Tibial nerve (tissue), 4 donors: ENCODE measurements at places on chromosomes 4 and X. TPM values are rescaled to one million over a fixed set of nuclear protein-coding genes. Genes with fewer than 3 reads are reported as not detected.

- peaks cover 8% of the 10 kb centered on the region for H3K27me3 ChIP-seq
- DNase-seq = no peak
- H3K4me1 ChIP-seq = no peaks in the 10 kb centered on the region
- H3K4me3 ChIP-seq = no peak overlapping the region
- no peak overlapping the region for H3K27ac ChIP-seq
Measured at GRCh38 chr4:73875401-73875800, 6.2 kb downstream of the CXCL1 start.

Gene CYSLTR1
- total RNA-seq = 5.3 TPM

GRCh38 chrX:42229533-42229932, 306.2 kb upstream of the CASK start:
- H3K27me3 ChIP-seq = no peaks in the 10 kb centered on the region
- no peak for DNase-seq
- H3K27ac ChIP-seq = no peak overlapping the region

DNA sequence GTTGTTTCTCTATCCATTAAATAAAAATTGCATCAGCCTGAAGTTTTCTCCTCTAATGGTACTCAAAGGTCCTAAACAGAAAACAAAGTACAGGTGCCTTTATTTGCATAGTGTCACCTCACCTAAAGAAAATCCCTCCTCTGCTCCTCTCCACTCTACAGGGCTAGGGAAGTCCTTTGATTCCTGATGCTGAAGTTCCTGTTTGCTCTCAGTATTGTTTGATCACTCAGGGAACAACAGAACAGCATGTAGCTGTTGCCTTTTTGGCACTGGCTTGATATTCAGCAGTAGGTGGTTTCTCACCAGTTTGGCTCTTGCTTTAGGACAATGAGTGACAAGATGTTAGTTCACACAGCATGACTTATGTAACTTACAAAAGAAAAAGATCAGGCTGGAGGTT, 156.2 kb upstream of the SLC7A11 start:
- no peaks in the 10 kb centered on the region for H3K36me3 ChIP-seq
- H3K4me1 ChIP-seq = no peaks in the 10 kb centered on the region
- no peaks in the 10 kb centered on the region for H3K27me3 ChIP-seq

Gene C1QTNF7
- 5.7 TPM for total RNA-seq

GRCh38 chr4:121176082-121176934, 12.2 kb upstream of the TNIP3 start:
- DNase-seq = no peak
- H3K27ac ChIP-seq = no peak overlapping the region
- no peaks in the 10 kb centered on the region for H3K4me1 ChIP-seq
